ENCODE measurements at places on chromosomes 4 and X.

DNA sequence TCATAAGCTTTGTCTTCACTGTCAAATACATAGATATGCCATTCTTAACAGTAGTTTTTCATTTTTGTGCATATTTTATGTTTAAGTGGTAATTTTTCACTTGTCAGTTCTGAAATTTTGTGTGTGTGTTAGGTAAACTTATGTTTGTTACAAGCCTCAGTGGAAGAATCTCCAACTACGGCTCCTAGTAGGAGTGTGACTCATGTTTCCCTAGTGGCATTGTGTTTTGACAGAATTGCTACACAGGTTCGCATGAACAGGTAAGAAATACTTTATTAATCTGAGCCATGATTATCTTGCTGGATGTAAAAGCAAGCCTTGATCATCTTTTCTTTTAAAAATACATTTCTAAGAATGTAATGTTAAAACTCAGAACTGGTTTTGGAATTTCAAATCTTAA lies 94.4 kb downstream of the BLTP1 start:
- DNase-seq = no peak

GRCh38 chr4:150176547-150176946 lies 98.3 kb downstream of the DCLK2 start:
- DNase-seq = no peak

GRCh38 chr4:40466789-40467188 lies 131.7 kb downstream of the CHRNA9 start:
- DNase-seq = no peak

GRCh38 chr4:136106753-136107152 lies 1425.5 kb downstream of the PCDH18 start:
- DNase-seq = no peak

GRCh38 chrX:48939524-48940228 lies 17.7 kb downstream of the OTUD5 start:
- no peak for DNase-seq

DNA sequence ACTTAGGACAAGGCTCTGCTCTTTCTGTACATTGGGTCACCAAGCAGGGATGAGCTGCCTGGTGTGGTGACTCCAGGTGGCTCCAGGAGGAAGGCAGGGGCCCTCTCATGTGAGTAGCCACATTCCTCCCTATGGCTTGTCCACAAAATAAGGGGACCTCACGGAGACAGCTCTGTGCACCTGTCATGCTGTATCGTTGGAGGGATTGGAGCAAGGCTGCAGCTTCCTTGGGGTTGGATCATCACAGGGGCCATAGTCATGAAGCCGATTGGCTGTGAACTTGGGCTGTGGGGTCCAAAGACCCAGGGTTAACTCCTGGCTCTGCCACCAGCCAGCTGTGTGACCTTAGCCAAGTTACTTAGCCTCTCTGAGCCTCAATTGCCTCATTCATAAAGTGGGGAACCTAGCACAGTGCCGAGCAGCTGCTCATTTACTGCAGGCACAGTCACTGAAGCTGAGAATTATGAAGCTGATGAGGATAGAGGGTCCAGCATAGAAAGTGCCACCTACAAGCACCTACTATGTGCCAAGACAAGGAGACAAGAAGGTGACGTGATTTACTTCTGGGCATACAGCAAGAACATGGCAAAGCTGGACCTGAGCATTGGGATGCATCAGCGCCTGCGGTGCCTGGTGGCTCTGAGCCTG lies 11.8 kb upstream of the KIAA0232 start:
- DNase-seq = no peak

- DNase-seq = no peak
These were observed 15.8 kb upstream of the CXorf38 start for GRCh38 chrX:40663078-40663740.

- no peak for DNase-seq
These were observed 21.2 kb upstream of the PDE6B start for GRCh38 chr4:604131-604530.

DNA sequence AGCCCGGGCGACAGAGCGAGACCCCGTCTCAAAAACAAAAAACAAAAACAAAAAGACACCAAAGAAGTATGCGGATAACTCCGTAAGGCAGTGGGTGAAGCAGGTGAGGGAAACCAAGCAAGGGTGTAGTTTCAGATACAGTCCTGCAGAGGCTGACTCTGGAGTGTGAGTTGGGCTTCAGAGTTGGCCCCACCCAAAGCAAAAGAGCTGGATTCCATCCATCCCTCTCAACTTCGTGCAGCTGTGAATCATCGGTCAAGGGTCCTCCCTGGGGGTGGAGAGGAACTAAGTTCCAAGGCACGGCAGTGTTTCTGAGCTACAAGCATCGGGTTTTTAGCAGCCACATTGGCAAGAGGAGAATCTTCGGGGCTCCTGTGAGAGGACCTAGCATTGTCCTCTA lies 43.9 kb upstream of the FAM9A start:
- DNase-seq = no peak

GRCh38 chr4:177569434-177569833 lies 127.2 kb upstream of the AGA start:
- DNase-seq = no peak

DNA sequence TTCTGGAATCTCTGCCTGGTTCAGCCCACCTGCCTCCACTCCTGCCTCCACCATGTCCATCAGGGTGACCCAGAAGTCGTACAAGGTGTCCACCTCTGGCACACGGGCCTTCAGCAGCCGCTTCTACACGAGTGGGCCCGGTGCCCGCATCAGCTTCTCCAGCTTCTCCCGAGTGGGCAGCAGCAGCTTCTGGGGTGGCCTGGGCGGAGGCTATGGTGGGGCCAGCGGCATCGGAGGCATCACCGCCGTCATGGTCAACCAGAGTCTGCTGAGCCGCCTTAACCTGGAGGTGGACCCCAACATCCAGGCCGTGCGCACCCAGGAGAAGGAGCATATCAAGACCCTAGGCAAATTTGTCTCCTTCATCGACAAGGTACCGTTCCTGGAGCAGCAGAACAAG lies 28.4 kb upstream of the GABRA3 start:
- DNase-seq = no peak

- DNase-seq = no peak
These were observed 8.4 kb upstream of the MTNR1A start for GRCh38 chr4:186563761-186564160.

- no peak for DNase-seq
These were observed 19.1 kb downstream of the PRIMPOL start for GRCh38 chr4:184668511-184669114.

- no peak for DNase-seq
These were observed 111.3 kb downstream of the ZNF674 start for GRCh38 chrX:46433892-46434291.

- DNase-seq = no peak
These were observed 668.0 kb upstream of the LCORL start for GRCh38 chr4:18689308-18690115.

DNA sequence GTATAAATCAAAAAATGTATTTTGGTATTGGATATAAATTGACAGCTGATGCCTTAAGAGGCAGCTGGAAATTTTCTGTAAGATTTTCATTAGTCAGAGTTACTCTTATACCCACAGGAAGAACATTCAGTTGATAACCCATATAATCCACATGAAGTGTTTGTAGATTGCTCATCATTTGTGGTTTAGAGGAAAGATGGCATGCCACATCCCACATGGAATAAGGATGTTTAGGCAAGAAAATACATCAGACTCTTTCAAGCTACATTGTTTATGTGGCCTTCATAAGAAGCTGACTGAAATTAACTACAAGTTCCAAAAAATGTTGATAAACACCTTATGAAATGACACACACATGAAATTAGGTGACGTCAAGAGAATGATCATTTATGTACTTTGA lies 56.6 kb downstream of the AREG start:
- no peak for DNase-seq

GRCh38 chr4:123443401-123444289 lies 47.0 kb downstream of the SPRY1 start:
- DNase-seq = no peak

GRCh38 chr4:134687646-134688628 lies 486.3 kb upstream of the PABPC4L start:
- no peak for DNase-seq

- no peak for DNase-seq
These were observed 24.7 kb upstream of the CT47A1 start for GRCh38 chrX:121010218-121010617.

GRCh38 chr4:155179216-155179615 lies 29.2 kb upstream of the NPY2R start:
- no peak for DNase-seq

DNA sequence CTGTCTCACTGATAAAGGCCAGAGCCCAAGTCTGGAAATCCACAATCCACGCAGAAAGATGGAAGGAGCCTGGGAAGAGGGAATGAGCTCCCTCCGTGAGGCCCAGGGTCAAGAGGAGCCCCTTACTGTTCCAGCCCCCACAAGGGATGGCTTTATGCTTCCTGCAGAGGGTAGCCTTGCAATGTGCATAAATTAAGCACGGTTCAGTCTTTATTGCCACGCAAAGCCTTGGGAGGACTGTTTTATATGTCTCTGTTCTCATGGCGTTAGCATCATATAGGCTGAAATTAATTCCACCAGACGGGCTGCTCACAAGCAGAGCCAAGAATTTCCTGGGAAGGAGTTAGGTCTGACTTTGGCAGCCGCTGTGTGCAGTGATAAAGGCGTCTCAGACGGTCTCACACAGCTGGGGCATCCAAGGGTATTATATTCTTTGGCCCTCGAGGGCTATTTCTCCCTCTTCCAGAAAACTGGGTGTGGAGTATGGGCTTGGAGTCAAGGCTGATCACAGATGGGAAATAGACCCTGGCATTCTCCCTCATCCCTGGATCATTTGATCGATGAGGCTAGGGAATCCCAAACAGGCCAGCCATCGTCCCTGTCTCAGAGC lies 38.5 kb downstream of the CYTL1 start:
- DNase-seq = no peak
